GM23248 (cell line): ENCODE measurements at places on chromosomes 2 and 18. TPM values are rescaled to one million over a fixed set of nuclear protein-coding genes. Genes with fewer than 3 reads are reported as not detected.

GKN1 gene
- not detected in 2 replicates for total RNA-seq

MORN2 gene
- total RNA-seq: 17.3 and 38.5 TPM in 2 replicates

ADRA2B gene
- not detected in 2 replicates for total RNA-seq

CXCR1 gene
- not detected in 2 replicates for total RNA-seq

GRCh38 chr2:17309741-17310339 is 208.4 kb downstream of the RAD51AP2 start:
- no peaks in the 10 kb centered on the region for H3K27me3 ChIP-seq
- peaks cover 5% of the 10 kb centered on the region for H3K4me1 ChIP-seq
- H3K36me3 ChIP-seq: no peaks in the 10 kb centered on the region
- no peak overlapping the region for H3K4me3 ChIP-seq
- peak; percentile 63 for DNase-seq

GRCh38 chr2:167069855-167070254 is 181.6 kb downstream of the XIRP2 start:
- no peak overlapping the region for H3K4me3 ChIP-seq
- no peak overlapping the region for H3K27ac ChIP-seq
- H3K27me3 ChIP-seq: no peaks in the 10 kb centered on the region; the same call in 1 of the 2 replicates
- H3K4me1 ChIP-seq: no peaks in the 10 kb centered on the region

DNA sequence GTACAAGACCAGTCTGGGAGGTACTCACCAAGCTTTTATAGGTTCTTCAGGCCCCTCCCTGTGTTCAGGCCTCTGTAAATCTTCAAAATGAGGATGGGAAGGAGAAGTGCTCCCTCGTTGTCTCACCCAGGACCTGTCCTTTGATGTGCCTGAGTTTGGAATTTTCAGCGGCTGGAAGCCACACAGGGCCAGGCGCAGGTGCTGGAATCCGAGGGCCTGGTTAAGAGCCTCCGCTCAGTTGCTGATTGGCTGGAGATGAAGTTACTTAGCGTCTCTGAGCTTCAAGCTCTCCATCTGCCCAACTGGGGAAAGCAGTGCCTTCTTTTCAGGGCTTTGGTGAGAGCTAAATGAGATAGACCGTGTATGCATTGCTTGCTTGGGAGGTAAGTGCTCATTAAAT is 30.0 kb downstream of the HJURP start:
- H3K36me3 ChIP-seq: no peaks in the 10 kb centered on the region
- no peak for DNase-seq
- H3K4me1 ChIP-seq: no peaks in the 10 kb centered on the region
- no peak overlapping the region for H3K27ac ChIP-seq
- H3K27me3 ChIP-seq: peaks cover 19% of the 10 kb centered on the region

DNA sequence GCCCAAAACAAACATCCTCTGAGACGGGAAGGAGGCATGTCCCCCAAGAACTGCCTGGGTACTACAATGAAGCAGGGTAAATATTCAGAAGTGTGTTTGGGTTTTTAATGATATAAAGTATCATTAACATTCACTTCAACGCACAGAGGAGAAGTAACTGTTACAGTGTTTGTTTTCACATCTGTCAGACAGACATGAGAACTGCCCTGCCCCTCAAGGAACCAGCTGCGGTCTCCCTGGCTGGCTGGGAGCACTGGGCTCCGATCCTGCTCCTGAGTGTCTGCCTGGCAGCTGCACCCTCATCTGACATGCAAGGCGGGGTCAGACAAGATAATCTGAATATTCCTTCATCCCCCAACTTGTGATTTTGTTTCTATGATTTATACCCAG is 75.6 kb downstream of the MBP start:
- DNase-seq: peak; percentile 28
- H3K27me3 ChIP-seq: no peaks in the 10 kb centered on the region
- H3K36me3 ChIP-seq: no peaks in the 10 kb centered on the region

GRCh38 chr18:61085036-61085435 is 248.2 kb upstream of the CDH20 start:
- H3K36me3 ChIP-seq: no peaks in the 10 kb centered on the region
- H3K27ac ChIP-seq: no peak overlapping the region
- no peak for DNase-seq
- H3K4me1 ChIP-seq: no peaks in the 10 kb centered on the region
- no peaks in the 10 kb centered on the region for H3K27me3 ChIP-seq
- H3K4me3 ChIP-seq: no peak overlapping the region

- DNase-seq: peak; percentile 35
- H3K4me1 ChIP-seq: peaks cover 78% of the 10 kb centered on the region
- H3K27me3 ChIP-seq: no peaks in the 10 kb centered on the region
- H3K4me3 ChIP-seq: 0 out of 2 replicates have a peak overlapping the region, but pooled peaks have one; percentile 11
- H3K27ac ChIP-seq: peak overlapping the region; percentile 89
- no peaks in the 10 kb centered on the region for H3K36me3 ChIP-seq
Observed at GRCh38 chr18:76448256-76449110, 46.6 kb downstream of the ZNF516 start.

- H3K27ac ChIP-seq: no peak overlapping the region
- no peak overlapping the region for H3K4me3 ChIP-seq
- no peaks in the 10 kb centered on the region for H3K27me3 ChIP-seq
- DNase-seq: no peak
- H3K36me3 ChIP-seq: no peaks in the 10 kb centered on the region
Observed at GRCh38 chr2:235291461-235291860, 202.4 kb upstream of the AGAP1 start.
